ENCODE measurements at places on chromosomes 11 and 22. TPM values are rescaled to one million over a fixed set of nuclear protein-coding genes. Genes with fewer than 3 reads are reported as not detected.

GRCh38 chr11:68806931-68807844, 34.5 kb downstream of the CPT1A start:
- DNase-seq, result no peak

The LMO2 gene
- polyA plus RNA-seq, result 33.3 TPM

The MPZL3 gene
- polyA plus RNA-seq, result 7.6 TPM

DNA sequence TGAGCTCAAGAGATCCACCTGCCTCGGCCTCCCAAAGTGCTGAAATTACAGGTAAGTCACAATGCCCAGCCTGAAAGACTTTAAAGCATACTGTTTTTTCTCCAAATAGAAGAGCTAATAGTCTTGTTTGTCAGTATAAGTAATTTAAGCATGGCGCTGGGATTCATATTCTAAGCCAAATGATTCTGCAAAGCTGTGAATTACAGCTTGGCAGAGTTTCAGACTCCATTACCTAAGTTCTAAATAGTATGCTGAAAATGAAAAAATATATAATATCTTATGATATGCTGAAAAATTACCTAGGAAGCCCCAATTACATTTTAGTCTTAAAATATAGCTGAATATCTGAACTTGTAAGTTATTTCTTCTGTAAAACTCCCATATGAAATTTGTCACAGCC, 39.3 kb downstream of the MRE11 start:
- no peak for DNase-seq

GRCh38 chr11:30414806-30415205, 91.9 kb downstream of the ARL14EP start:
- no peak for DNase-seq

DNA sequence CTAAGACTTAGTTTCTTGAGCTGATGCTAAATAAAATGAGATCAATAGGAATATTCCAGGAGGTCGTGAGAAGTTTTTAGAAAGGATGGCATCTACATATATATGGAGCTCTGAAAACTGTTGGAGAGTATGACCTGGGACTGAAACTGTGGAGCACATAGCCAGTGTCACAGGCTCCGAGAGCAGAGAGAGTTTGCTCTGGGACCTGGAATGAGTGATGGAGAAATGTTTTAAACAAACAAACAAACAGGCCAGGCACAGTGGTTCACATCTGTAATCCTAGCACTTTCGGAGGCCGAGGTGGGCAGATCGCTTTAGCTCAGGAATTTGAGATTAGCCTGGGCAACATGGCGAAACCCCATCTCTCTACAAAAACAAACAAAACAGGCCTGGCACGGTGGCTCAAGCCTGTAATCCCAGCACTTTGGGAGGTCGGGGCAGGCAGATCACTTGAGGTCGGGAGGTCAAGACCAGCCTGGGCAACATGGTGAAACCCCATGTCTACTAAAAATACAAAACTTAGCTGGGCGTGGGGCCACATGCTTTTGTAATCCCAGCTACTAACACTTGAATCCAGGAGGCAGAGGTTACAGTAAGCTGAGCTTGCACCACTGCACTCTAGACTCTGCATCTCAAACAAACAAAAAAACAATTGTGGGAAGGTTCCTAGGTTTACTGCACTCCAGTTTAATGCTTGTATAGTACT, 67.1 kb downstream of the SLC35F2 start:
- no peak for DNase-seq

DNA sequence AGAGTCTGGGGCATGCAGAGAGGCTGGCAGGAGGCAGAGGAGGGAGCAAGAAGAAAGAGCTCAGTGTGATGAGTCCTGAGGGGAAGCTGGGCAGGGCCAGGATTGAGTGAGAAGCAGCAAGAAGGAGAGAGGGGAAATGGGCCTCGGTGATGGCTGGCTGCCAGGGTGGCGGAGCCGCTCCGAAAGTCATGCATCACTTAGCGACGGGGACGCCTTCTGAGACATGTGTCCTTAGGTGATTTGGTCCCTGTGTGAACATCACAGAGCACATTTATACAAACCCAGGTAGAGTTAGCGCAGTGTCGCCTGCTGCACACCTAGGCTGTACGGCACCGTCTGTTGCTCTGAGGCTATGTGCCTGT, 15.1 kb downstream of the TBC1D22A start:
- no peak for DNase-seq

The PIK3C2A gene
- polyA plus RNA-seq, result 64.5 TPM

The FZD4 gene
- polyA plus RNA-seq, result 68.9 TPM

GRCh38 chr11:113382121-113382520, 5.5 kb upstream of the ANKK1 start:
- no peak for DNase-seq

The DBX1 gene
- polyA plus RNA-seq, result not detected

DNA sequence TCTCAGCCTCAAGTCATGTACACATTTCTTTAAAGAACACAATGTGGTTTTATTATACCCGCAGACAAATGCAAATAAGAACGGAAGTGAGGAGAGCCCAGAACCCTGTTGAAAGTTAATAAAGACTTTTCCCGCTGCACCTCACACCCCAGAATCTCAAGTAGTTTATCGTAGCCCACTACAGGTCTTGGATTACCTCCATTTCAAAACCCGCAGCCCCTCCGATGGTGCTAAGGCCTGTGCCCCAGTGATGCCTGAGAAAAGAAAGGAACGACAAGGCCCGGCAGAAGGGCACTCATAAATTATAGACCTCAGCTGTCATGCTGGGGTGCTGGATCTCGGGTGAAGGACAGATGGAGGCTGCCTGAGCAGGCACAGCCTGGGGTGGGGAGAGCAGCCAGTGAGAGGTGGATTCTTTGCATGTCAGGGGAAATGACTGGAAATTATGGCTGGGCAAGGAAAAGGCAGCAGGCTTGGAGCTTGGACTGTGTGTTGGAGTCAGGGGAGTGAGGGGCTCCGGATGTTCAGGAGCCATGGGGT, 354.1 kb downstream of the NTM start:
- no peak for DNase-seq

The DCDC1 gene
- polyA plus RNA-seq, result 3.5 TPM

All from renal pelvis (tissue), 12 donors.